Activated CD8-positive, alpha-beta memory T cell treated with anti-CD3 and anti-CD28 coated beads for 4 hours (primary cell): ENCODE measurements at places on chromosomes 11 and 22.

GRCh38 chr11:110833033-110833484, 120.8 kb upstream of the ARHGAP20 start:
- no peak for DNase-seq

GRCh38 chr11:86021377-86021776, 47.5 kb downstream of the PICALM start:
- DNase-seq, result no peak

- DNase-seq, result no peak
These were observed 1.6 kb upstream of the BRSK2 start for GRCh38 chr11:1387961-1388762.

- no peak for DNase-seq
These were observed 195.3 kb downstream of the BRD1 start for GRCh38 chr22:49632199-49633009.

- no peak for DNase-seq
These were observed 2.9 kb downstream of the MMP20 start for GRCh38 chr11:102622258-102622657.

DNA sequence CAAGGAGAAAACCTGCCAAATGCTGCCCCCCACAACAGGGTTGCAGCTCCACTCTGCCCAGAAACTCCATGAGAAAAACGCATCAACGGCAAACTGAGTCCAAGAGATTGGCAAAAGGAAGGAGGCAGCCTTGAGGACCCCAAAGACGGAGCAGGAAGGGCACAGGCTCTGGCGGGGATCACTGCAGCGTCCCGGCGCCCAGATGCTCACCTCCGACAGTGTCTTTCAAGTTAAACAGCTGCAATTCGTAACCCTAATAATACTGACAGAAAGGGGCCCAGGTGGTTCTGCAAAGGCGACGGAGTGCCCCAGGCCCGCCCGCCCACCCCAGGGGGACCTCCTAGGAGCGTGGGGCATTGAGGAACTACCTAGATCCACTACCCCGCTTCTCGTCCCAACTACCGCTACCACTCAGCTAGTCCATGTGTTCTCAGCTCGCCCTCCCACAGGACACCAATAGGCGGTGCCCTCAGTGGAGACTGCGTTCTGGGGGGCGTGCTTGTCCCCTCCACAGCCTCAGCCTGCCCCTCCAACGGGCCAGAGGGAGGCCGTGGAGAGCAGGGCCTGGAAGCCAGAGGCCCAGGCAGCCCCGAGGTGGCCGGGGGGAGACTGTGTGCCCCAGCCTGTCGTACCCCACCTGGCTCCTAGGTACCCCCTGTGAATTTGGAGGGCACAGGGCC, 127.4 kb downstream of the PHF21B start:
- DNase-seq, result no peak

DNA sequence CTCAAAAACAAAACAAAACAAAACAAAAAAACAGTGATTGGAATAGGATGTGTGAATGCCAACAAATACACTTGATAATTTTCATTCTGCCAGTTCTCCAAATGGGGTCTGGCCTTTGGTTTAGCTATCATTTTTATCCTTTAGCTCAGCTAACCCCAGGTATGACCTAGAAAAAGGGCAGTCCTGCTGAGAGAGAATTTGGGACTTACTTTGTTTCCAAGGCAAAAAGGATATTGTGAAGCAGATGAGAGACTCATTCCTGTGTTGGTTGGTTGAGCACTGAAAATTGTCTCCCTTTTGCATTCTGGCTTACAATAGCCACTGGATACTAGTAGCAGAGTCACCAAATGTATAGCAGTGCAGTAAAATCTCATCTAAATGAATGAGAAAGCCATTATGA, 8.9 kb downstream of the TTC9C start:
- no peak for DNase-seq

DNA sequence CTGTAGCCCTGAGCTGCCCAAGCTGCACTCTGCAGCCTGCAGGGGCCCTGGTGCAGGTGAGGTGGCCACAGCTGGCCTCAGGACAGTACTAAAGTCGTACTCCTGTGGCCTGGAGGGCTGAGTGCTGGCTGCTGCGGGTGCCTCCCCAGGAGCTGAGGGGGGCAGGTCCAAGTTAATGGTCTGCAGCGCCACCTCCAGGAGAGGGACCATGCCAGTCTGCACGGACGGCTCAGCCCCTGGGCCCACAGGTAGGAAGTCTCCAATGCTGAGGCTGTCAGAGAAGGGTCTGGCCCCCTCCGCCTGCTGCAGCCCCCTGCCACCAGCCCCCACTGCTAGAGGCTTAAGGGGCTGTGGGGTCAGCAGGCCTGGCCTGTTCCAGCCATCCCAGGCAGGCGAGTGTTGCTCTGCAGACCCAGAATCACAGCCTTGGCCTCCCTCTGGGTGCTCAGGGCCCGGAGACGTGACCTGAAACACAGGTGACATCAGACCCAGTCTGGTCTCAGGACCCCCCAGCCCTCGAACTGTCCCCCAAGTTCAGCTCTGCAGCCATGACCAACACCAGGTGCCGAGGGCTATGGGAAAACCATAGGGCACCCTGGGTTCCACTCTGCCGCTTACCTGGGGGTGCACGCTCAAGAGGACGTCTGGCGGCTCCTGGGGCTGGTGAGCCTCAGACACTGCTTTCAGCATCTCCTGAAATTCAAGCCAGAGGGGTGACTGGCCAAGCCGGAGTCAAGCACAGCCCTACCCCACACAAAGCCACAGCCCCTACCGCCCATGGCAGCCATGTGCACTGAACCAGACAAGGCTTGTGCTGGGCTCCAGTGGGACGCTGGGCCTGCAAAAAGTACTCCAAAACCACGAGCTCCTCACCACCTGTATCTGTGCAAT, 20.8 kb downstream of the SELENOO start:
- no peak for DNase-seq

- no peak for DNase-seq
These were observed 1196.8 kb downstream of the BRD1 start for GRCh38 chr22:48630848-48631247.

DNA sequence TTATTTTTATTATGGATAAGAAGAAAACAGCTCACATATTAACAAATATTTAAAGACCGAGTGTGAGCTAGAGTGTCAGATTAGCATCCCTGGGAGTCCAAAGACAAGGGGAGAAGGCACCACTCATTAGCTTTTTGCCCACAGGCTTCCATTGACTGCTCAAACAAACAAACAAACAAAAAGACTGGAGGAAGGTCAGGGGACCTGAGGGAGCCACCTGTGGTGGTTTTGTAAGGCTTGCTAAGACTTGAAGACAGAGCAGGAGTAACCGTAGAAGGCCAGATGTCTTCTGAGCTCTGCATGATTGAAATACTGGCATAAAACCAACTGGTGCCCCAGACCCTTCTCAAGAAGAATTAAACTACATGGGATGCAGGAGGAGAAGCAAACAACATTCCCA, 395.2 kb upstream of the CNTN5 start:
- no peak for DNase-seq

GRCh38 chr22:48938741-48939140, 888.9 kb downstream of the BRD1 start:
- DNase-seq, result no peak

GRCh38 chr11:73187854-73188253, 30.2 kb upstream of the P2RY2 start:
- no peak for DNase-seq

DNA sequence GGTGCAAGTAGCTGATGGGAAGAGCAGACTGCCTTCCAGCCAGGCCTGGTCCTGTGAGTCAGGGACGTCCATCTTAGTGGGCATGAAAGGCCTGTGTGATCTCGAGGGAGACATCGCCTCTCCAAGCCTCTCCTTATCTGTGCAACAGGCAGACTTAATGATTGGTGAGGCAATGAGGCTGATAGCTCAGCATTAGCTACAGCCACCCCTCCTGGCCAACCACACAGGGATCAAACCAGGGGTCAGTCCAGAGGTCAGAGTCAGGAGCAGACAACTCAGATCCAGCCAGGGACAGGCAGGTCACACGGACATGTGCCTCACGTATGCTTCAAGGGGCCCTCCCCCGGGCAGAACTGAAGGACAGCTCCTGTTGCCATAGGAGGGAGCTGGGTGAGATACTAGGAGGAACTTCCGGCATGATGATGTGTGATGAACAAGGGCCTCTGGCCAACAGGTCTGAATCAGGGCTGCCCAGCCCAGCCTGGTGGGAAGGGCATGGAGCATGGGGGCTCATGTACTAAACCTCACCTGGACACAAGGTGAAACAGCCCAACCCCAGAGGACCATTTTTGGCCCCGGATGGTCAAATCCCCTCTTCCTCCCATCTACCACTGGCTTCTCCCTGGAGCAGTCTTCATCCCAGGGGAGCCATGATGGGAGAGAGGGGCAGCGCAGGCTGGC, 2.8 kb upstream of the APOC3 start:
- no peak for DNase-seq

DNA sequence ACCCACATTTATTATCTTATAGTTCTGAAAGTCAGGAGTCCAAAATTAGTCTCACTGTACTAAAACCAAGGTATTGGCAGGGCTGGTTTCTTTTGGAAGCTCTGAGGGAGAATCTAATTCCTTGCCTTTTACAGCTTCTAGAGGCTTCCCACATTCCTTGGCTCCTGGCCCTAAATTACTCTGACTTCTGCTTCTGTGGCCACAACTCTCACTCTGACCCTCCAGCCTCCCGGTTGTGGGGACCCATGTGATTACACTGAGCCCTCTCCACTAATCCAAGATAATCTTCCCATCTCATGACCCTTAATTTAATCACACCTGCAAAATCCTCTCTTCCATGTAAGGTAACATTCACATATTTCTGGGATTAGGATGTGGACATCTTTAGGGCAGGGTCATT, 110.9 kb downstream of the ARL14EP start:
- no peak for DNase-seq

- no peak for DNase-seq
These were observed 28.6 kb downstream of the SAMM50 start for GRCh38 chr22:43983808-43984207.

DNA sequence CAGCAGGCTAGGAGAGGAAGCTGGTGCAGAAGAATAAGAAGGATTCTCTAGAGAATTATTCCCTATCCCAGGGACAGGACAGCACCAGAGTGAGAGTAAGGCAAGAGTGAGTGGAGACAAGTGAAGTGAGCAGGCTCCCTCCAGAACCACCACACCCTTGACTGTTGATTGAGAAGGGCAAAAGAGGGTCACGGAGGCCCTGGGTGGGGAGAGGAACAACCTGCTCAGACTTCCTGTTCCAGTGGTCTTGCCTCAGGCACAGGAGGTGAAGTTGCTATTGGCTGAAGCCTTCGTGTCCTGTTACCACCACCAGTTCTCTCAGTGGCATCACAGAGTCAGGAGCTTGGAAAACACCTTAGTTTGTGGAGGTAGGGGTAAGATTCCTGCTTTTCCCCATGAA, 51.7 kb upstream of the CCDC89 start:
- no peak for DNase-seq

- no peak for DNase-seq
These were observed 7.9 kb upstream of the ALKBH8 start for GRCh38 chr11:107573438-107573837.

GRCh38 chr11:33769542-33769941, 4.8 kb downstream of the FBXO3 start:
- DNase-seq, result no peak

DNA sequence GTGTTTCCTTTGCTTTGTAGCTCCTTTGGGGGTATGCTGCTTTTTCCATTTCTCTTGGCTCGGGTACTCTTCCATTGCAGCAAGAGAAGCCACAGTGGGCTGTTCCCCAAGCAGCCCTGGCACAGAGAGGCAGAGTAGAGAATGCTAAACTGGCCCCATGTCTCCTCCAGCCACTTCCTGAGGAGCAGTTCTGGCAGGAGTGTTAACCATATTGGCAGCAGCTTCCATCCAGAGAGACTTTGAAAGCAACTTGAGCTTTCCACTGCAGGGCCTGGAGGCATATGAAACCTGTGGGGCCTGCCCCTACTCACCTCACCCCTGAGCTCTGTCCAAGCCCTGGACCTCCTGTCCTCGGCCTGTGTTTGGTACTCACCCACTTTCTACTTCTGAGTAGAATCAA, 61.8 kb downstream of the ALX4 start:
- no peak for DNase-seq

GRCh38 chr11:19466314-19466713, 225.6 kb upstream of the E2F8 start:
- DNase-seq, result no peak

DNA sequence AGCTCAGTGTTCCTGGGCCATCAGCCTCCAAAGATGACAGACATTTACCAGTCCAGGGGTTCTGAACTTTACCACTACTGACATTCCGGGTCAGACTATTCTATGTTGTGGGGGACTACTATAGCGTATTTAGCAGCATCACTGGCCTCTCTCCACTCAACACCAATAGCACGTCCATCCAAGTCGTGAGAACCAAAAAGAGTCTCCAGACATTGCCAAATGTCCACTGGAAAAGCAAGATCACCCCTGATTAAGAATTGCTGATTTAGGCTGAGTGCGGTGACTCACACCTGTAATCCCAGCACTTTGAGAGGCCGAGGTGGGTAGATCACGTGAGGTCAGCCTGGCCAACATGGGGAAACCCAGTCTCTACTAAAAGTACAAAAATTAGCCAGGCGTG, 5.3 kb downstream of the PES1 start:
- DNase-seq, result no peak

GRCh38 chr11:59556917-59557348, 45.6 kb downstream of the OR4D9 start:
- DNase-seq, result no peak

DNA sequence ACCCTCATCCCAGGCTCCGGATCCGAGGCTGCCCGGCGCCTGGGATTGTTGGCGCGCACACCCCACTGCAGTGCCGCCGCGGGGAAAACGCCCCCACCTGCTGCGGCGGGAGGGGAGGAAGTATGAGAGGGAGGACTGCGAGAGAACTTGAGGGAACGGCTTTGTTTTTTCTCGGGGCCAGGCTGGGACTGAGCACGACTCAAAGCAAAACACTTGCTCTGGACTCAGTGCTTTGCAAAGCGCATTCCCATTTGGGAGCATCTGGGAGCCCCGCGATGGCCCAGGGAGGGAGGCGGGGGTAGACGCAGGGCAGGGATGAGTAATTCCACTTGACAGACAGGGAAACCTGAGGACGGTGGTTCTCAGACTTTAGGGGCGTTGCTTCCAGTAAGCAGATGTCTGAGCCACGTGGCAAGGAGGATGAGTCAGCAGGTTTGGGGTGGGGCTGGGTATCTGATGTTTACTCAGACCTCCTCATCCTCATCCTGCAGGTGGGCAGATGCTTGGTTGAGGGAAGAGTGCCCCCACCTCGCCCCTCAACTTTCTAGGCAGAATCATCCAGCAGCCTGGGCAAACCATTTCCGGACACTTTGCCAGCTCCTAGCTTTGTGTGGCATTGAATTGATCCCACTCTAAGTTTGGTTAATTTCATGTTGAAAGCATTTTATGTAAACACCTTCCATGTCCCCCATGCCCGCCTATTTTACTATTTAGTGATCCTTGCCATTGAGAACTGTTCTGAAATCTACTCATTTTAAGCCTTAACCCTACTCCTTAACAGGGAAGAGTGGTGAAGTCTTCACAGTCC, 1.5 kb downstream of the MIAT start:
- DNase-seq, result peak; percentile 66

- no peak for DNase-seq
These were observed 313.5 kb upstream of the CHORDC1 start for GRCh38 chr11:90536301-90536700.

- no peak for DNase-seq
These were observed 685.8 kb upstream of the API5 start for GRCh38 chr11:42625757-42626665.

- no peak for DNase-seq
These were observed 52.3 kb downstream of the ST14 start for GRCh38 chr11:130211781-130212401.
